ENCODE measurements at places on chromosomes 7 and 10. TPM values are rescaled to one million over a fixed set of nuclear protein-coding genes. Genes with fewer than 3 reads are reported as not detected.

The KCNH2 gene
- under 0.01 TPM for total RNA-seq

The RBP3 gene
- total RNA-seq = not detected

The SUN3 gene
- total RNA-seq = not detected

The AMPH gene
- 0.26 TPM for total RNA-seq

The GPR15LG gene
- total RNA-seq = not detected

The PSMA2 gene
- total RNA-seq = 53.3 TPM

The MEOX2 gene
- total RNA-seq = 18.0 TPM

The CCDC3 gene
- 21.1 TPM for total RNA-seq

The SSC4D gene
- 0.56 TPM for total RNA-seq

The WEE2 gene
- not detected for total RNA-seq

The VAX1 gene
- total RNA-seq = not detected

The SPAG6 gene
- total RNA-seq = not detected

The PLEKHS1 gene
- not detected for total RNA-seq

The ZNF511 gene
- total RNA-seq = 21.8 TPM

The AOAH gene
- total RNA-seq = not detected

The CHN2 gene
- total RNA-seq = not detected

The CELF2 gene
- 16.6 TPM for total RNA-seq

The GIMAP8 gene
- 2.1 TPM for total RNA-seq
